ENCODE measurements at places on chromosomes 2 and 18.

- no peak for DNase-seq
These were observed 139.9 kb upstream of the DNMT3A start for GRCh38 chr2:25481381-25482300.

DNA sequence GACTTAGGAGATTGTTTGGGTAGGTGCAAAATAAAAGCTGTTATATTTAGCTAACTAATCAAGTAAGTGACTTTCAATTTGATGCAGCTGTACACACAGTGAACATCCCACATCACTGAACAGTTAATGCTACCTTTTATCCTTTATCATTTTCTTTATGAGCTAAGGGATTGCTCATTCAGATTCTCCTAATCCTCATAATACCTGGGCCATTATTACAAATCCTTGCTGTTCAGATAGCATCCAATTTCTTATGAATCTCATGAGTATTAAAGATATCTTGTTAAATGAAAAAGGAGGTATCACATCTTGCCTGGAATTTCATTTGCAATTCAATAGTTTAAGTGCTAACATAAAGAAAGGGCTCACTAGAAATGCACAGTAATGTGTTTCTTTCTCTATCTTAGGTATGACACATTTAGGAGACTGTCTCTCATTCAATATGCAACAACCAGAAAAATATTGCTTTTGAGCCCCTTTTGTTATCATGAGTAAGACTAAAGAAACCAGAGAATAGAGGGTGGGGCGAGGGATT lies 918.5 kb downstream of the CBLN2 start:
- no peak for DNase-seq

DNA sequence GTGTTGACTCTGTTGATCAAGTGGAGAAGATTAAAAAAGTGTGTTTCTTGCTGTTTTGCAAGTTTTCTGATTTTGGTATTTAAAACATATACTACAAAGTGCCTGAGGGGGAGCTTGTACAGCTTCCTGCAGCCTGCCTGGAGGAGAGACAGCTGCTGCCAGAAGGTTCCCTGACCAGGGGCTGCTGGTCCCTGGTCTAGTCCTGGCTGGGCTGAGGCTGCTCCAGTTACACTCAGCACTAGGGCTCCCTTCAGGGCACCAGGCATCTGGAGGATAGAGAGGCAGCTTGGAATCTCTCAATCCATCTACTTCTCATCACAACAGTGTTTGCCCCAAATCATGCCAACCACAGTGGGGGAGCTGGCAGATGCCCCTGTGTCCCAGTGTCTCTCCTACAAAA lies 4.8 kb downstream of the MC2R start:
- no peak for DNase-seq

DNA sequence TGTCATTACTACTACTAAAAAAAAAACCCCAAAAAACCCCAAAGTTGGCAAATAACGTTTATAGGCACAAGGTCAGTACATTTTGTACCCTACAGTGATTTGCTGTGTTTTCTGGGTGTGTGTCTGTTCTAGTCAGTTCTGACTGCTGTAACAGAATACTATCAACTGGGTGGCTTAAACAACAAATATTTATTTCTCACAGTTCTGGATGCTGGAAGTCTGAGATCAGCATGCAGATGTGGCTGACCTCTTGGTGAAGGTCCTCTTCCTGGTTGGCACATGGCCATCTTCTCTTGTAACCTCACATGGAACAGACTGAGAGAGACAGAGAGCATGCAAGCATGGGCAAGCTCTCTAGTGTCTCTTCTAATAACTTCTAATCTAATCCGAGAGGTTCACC lies 103.1 kb downstream of the CERS6 start:
- DNase-seq = no peak

- DNase-seq = peak; percentile 36
These were observed 87.9 kb upstream of the ATG16L1 start for GRCh38 chr2:233163486-233164103.

GRCh38 chr2:47031909-47032668 lies 116.5 kb upstream of the MCFD2 start:
- DNase-seq = no peak

GRCh38 chr2:241974096-241974495 lies 104.6 kb downstream of the RTP5 start:
- DNase-seq = no peak

- DNase-seq = no peak
These were observed 72.3 kb upstream of the NFATC1 start for GRCh38 chr18:79323471-79323870.

DNA sequence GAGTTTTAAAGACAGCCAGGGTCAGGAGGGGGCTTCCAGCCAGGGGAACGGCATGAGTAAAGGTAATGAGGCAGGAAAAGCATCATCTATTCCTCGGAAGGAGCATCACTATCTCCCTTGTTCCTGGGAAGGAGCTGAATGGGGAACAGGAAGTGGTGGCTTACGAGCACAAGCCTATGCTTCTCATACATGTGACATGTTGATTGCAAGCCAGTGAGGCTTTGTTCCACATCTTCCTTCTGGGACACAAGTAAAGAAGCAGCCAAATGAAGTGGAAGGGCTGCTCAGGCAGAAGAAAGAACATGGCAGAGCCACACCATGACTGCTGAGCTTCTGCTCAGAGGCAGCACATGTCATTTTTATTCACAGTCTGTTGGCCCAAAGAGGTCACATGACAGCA lies 15.1 kb upstream of the LMAN1 start:
- no peak for DNase-seq

- no peak for DNase-seq
These were observed 63.8 kb downstream of the TMEM237 start for GRCh38 chr2:201579536-201579935.

GRCh38 chr2:73008766-73009135 lies 62.8 kb downstream of the SFXN5 start:
- no peak for DNase-seq

DNA sequence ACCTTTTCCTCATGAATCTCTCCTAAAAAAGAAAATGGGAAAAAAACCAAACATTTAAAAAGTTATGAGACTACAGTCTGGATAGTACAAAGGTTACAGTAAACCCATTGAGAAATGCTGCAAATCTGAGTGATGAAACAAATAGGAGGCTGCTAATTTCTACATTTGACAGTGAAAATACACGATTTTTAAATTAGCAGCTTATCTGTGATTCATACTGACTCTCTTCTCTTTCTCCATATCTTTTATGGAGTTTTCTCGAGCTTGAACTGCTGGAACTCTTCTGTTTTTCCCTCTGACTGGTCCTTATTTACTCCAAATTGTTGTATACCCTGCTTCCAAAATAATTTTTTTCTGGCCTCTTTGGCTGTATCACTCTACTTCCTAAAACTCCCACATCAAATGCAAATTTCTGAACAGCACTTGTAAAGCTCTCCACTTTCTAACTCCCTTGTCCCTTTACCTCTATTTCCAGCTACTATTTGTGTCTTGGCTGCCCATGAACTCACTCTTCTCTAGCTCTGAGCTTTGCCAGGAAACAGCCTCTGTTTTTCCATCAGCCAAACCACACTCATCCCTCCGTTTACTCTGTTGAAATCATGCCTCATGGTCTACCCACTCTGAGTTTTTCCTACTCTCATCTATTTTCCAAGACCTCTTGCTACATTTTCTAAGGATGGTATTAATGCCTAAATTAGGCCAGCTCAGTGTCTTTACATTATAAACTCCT lies 73.7 kb downstream of the RBMS1 start:
- DNase-seq = peak; percentile 65

DNA sequence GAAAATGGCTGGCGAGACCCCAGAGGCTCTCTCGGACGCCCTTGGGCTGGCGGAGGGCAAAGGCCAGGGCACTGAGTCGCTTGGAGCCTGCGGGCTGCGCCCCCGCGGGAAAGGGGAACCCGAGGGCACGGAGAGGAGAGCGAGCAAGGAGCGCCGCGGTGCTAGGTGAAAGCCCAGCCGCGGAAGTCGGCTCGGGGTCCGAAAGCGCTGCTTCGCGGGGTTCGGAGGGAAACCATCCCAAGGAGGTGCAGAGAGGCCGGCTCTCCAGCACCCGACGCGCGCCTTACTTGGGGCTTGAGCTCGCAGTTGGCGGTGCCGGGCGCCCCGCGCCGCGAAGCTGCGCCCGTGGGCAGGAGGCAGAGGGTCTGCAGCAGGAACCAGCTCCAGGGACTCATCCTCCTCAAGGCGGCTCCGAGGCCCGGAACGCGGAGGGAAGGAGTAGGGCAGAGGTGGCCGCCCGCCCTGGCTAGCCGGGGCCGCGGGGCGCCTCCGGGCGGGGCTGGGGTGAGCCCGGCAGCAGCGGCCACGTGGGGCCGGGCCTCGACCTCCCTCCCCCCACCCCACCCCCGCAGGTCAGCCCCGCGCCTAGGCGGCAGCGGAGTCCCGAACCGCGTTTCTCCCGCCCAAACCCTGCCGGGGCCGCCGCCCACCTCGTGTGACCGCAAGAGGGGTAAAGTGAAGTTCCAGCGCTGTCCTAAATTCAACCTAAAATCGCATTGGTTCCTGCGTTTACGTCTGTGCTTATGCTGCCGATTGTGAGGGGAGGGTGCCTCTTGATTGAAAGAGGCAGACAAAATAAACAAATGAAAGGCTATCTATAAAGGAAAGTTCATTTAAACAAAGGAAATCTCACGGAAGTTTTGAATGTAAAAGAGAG lies at the start of gene TRABD2A:
TSS of gene TRABD2A (minus strand) at position 440 of the 877 bp plus-strand sequence. CDS start at position 395, 45 bp downstream.
- DNase-seq = peak; percentile 26

DNA sequence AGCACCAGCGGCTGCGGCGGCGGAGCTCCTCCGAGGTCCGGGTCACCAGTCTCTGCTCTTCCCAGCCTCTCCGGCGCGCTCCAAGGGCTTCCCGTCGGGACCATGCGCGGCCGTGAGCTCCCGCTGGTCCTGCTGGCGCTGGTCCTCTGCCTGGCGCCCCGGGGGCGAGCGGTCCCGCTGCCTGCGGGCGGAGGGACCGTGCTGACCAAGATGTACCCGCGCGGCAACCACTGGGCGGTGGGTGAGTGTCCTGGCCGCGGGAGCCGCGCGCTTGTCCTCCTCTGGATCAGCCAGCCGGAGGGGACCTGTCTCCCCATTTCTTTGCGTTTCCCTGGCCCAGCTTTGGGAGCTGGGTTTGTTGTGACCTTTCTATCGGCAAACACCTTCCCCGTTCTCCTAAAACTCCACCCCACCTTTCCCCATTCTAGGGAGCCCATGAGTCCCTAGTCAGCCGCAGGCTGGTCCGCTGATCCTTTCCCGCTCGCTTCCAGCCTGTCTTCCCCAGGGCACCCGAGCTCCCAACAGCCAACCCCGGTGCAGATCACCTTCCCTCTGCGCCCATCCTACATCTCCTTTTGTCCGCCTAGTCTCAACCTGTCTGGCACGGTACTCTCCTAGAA lies 316 bp downstream of the GRP start:
- no peak for DNase-seq

GRCh38 chr2:33777786-33778185 lies 178.7 kb upstream of the FAM98A start:
- no peak for DNase-seq

DNA sequence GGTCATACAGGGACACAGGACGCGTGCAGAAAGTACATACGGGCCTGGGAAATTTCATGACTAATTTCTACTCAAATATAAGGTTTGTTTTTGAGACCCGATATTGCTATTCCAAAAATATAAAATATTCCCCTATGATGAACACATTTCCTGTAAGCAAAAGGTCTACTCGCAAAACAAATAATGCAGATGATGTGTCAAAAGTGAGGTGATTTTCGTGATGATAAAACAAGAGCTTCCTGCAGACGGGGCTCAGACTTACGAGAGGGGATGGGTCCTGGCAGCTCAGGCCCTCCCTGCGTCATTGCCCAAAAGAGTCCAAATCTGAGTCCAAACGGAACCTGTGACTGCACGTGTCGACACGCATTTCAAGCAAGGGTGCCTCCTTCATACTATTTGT lies 62.7 kb downstream of the MBP start:
- DNase-seq = no peak

DNA sequence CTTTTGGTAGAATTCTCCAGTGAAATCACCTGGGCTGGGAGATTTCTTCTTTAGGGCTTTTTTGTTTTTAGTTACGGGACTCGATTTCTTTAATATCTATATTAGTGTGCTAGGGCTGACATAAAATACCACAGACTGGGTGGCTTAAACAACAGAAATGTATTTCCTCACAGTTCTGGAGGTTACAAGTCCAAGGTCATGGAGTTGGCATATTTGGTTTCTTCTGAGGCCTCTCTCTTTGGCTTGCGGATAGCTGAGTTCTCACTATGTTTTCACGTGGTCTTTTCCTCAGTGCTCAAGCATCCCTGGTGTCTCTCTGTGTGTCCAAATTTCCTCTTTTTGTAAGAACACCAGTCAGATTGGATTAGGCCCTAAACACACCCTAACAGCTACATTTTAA lies 208.5 kb upstream of the DTNA start:
- DNase-seq = no peak

GRCh38 chr2:36354811-36355150 lies 797 bp upstream of the CRIM1 start:
- peak; percentile 39 for DNase-seq

DNA sequence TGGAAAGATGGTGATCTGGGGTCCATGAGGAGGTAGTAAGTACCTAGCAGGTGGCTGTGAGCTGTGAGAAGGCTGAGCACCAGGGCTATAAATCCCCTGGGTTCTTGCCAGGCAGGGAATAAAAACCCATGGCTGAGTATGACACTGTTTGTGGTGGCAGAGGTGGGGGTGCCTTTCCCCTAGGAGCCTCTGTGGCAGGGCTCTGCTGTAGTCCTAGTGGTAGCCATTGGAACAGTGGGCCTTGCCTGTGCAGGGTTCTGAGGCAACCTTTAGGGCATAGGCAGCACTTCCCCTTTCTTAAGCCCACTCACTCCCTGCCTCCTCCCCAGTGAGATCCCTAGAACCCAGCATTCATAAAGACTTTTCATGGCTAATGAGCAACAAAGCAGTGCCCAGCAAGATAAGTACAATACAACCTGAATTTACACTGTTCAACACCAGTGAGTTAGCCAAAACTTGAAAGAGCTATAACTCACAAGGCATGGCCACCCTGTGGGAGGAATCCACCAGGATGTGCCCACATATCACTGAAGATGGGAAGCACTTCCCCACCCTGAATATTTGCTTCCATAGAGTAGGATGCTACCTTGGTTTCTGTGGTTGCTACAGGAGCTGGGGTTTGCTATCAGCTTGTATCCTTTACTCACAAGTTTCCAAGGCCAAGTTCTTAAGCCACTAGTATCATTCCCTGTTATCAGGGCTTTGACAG lies 100.9 kb upstream of the NEUROD1 start:
- no peak for DNase-seq

GRCh38 chr2:46328829-46329228 lies 31.6 kb downstream of the EPAS1 start:
- DNase-seq = no peak
